ENCODE measurements at places on chromosomes 5 and 9.

DNA sequence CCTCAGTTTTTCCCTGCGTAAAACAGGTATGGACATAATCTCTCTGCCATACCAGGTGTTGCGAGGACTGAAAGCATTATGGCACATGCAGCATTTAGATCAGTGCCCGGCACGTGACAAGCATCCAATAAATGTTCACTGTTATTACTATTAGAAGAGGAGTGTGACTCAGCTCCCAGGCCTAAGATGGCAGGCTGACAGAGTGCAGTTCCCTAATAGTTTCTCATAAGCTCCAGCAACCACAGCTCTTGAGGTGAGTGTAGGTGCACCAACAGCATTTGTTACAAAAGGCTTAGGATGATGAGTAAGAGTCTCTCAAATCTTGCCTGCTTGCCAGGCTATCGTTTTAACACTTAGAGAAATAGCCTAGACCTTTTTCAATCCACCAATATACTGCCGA lies 28.9 kb upstream of the GLIS3 start:
- DNase-seq, result no peak

DNA sequence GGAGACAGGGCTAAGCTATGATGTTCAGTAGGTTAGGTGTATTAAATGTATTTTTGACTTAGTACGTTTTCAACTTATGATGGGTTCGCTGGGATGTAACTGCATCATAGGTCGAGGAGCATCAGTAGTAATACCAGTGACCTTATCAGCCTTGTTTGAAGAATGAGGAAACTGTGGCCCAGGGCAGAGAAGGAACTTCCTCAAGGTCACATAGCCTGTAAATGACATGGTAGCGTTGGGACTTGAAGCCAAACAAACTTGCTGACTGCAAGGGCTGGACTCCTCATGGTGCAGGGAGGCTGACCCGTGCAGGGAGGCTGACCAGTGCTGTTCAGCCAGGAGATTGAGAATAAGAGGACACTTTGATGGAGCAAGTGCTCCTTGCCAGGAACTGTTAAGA lies 21.3 kb upstream of the PTPN3 start:
- no peak for DNase-seq

- DNase-seq, result no peak
Measured at GRCh38 chr9:18463991-18464390, 10.0 kb upstream of the ADAMTSL1 start.

- no peak for DNase-seq
Measured at GRCh38 chr9:117783828-117784227, 79.6 kb downstream of the TLR4 start.

DNA sequence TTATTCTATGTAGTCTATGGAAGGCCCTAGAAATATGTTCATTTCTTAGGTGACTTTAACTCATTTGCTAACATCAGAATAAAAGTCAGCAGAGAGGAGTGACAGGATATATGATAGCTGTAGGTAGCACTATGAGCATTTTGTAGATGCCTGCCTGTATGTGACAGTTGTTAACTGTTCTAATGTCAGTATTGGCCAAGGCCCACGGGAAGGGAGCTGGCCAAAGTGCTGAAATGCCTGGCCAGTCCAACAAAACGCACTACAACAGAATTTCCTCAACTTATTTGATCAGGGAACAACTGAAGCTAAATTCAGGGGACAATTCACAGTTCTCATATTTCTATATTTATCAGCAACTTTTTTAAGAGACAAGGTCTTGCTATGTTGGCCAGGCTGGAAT lies 20.8 kb downstream of the SV2C start:
- DNase-seq, result peak; percentile 76

- DNase-seq, result peak; percentile 65
Measured at GRCh38 chr5:78162253-78162862, 132.1 kb downstream of the AP3B1 start.

GRCh38 chr5:6321078-6321477 lies 57.3 kb downstream of the MED10 start:
- no peak for DNase-seq

GRCh38 chr5:16889203-16889971 lies 46.7 kb downstream of the MYO10 start:
- peak; percentile 49 for DNase-seq

GRCh38 chr5:113917997-113918396 lies 404.5 kb downstream of the YTHDC2 start:
- peak; percentile 32 for DNase-seq

GRCh38 chr5:61878471-61878870 lies 427.5 kb upstream of the KIF2A start:
- no peak for DNase-seq

- DNase-seq, result no peak
Measured at GRCh38 chr9:135215571-135216161, 128.2 kb downstream of the OLFM1 start.

DNA sequence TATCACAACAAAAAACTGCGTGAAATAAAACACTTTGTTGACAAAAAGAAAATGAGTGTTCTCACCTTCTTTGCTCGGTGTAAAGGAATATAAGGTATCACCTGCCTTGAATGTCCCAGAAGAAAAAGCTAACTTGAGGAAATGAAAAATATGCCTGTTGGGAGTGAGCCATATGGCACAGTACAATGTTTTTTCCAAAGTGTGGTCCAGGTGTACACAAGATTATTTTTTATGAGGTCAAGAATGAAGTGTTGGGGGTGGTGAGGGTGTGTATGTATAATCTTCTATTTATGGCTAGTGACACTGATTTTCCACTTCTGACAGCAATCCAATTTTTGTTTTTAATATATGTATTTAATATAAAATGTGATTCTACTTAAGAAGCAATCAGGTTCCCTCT lies 134.4 kb downstream of the RFX3 start:
- no peak for DNase-seq

DNA sequence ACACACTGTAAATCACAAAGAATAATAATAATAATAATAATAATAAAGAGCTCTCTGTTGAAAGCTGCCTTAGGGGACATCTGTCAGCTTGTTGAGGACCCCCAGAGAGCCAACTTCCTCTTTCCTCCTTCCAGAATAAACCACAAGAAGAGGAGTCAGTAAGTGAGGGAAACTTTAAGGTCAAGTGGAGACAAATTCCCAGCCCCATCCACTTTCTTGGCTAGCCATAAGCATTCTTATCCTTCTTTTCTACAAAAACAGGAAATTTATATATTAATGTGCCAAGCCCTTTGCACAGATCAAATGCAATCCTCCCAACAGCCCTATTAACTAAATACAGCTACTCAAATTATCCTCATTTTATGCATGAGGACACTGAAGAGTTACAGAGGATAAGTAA lies 9.4 kb upstream of the C5orf58 start:
- no peak for DNase-seq

GRCh38 chr9:77933019-77933418 lies 98.6 kb downstream of the GNAQ start:
- DNase-seq, result no peak

- no peak for DNase-seq
Measured at GRCh38 chr5:88515881-88516819, 247.5 kb upstream of the TMEM161B start.

DNA sequence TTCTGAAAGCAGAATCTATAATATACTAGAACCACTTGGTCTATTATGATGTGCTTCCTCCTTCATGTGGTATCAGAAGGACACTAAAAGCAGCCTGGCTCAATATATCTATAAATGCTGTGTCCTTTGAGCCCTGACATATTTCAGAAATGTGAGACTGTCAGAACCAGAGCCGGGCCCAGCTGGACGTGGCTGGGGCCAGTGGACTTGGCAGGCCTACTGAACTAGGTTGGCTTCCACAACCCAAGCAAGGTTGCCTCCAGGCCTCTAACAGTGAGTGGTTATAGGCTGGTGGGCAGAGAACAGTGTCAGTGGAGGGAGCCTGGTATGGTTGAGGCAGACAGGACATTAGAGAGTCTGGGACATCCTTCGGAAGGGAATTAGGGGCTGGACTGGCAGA lies 78.9 kb downstream of the GALNT10 start:
- no peak for DNase-seq

DNA sequence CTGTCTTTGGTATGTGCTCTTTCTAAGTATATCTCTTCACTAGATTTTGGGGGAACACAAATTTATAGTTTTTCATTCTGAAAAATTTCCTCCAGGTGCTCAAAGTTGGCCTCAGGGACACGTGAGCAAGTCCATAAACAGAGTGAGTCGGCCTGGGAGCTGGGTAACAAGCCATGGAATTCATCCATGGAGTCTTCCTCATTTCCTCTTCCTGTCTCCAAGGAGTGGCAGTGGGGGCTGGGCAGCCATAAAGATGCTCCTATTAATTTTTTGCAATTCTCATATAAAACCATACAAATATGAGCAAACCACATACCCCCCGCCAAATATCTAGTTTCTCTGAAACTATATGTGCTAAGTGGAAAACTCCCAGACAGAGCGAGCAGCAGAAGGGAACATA lies 136.6 kb upstream of the OTULINL start:
- DNase-seq, result no peak

GRCh38 chr5:166285361-166285760 lies 2006.1 kb upstream of the WWC1 start:
- no peak for DNase-seq

GRCh38 chr9:74172874-74173273 lies 324.3 kb upstream of the RORB start:
- no peak for DNase-seq

DNA sequence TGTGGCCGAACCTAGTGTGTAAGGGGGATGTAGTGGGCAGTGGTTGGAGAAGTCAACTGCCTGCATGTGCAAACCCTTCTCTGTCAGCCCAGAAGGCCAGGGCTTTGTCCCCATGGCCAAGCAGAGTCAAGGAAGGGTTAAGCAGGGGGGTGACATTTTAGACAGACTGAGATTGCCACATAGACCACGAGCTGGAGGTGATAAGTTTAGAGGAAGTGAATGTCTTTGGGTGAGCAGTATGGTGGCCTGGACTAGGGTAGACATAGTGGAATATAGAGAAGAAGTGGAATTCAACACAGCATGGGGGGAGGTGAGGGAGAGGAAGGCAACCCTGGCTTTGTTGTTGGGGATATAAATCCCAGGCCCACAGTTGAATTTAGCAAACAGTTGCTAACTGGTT lies 38.7 kb upstream of the CDKN2AIPNL start:
- DNase-seq, result no peak

DNA sequence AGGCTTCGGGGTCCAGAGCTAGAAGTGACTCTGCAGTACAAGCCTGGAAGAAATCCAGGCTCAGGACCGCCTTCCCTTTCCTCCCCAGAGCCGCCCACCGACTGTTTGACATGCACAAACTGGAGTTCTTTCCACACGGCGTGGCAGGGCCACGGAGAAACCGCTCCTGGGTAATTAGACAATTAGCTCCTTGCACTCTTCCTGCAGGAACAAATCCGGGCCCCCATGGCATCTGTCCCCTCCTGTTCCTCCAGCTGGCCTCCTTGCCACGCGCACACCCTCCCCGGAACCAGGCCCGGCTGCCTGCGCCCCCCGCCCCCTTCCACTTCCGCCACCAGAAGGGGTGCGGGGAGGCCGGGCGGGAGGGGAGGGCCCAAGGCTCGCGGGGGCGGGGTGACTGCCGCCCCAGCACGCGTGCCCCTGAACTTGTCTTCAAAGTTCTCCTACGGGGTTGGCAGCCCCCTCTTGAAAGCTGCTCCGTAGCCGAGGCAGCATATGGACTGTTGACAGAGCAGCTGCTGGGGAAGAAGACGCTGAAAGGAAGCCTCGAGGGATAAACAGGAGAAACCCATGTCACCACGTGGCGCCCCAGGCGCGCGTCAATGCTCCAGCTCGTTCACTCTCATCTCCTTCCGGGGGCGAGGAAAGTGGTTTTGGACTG lies 74.3 kb downstream of the SEC61B start:
- DNase-seq, result no peak

- DNase-seq, result no peak
Measured at GRCh38 chr5:176389135-176390123, 878 bp downstream of the HIGD2A start.

DNA sequence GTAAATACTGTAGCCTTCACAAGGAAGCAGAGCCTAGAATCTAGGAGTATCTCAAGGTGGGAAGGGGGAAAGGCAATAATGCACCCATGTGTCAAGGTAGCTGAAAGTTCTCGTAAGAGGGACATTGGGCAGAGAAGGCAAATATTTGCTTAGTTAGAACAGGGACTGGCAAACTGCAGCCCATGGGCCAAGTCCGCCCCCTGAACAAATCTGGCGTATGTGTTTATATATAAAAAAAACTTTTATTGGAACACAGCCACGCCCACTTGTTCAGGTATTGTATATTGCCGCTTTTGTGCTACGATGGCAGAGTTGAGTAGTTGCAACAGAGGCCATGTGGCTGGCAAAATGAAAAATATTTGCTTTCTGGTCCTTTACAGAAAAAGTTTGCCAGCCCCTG lies 16.1 kb downstream of the KCNN2 start:
- DNase-seq, result no peak

DNA sequence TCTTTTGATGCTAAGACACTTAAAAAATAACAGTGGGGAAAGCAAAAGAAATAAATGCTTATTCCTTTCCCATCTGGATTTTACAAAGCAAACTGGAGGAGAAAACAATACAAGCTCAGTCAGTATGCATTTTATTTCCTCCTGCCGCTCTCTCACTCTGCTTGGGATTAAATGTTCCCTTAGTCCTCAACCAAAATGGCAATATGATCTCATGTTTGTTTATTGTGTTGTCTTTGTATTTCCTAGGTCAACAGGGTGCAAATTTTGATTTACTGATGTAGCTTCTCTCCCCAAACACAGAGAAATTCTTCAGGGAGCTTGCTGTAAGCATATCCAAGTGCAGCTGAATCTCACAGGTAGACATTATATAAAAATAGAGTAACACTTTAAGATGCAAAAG lies 92.1 kb upstream of the ERBIN start:
- no peak for DNase-seq

DNA sequence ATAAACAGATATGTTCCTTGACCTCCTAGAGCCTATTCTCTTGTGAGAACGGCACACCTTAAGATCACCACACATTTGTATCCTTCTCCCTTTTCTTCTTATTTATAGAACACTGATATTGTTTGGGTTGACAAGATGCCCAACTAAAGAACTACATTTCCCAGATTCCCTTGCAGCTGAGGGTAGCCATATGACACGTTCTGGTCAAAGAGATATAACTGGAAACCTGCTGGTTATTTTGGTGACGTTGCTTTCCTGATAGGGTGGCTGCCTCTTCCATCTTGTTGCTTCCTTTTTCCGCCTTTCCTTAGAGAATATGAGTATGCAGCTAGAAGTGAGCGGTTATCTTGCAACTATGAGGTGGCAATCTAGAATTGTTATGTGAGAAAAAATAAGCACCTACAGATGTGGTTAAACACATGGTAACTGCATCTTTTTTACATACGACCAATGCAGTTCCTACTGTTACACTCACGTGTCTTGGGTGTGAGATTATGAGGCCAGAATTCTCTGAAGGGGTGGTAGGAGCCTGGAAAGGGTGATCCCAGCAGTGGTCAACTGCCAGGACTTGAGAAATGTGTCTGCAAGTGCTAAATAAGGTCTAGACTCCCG lies 72.9 kb downstream of the SEC61B start:
- DNase-seq, result no peak

DNA sequence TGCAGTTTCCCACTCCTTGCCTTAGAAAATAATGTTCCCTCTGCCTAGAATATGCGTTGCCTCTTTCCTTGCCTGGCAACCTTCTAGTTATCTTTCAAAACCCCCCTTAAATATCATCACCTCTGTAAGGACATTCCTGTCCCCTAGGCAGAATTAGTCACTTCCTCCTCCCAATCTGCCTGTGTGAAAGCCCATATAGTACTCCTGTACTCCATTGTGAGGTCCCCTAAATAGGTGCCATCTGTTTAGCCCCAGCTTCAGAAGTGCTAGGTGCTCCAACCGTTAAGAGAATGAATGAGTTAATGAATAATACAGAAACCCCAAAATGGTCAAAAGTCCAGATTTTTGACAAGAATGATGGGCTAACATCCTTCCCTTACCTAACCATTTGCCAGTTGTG lies 181.4 kb downstream of the GDNF start:
- no peak for DNase-seq

Data from neural progenitor cell (in vitro differentiated cells).